Ovary (tissue), 10 donors: ENCODE measurements at places on chromosomes 4 and X.

GRCh38 chrX:69424161-69424560 lies 80.0 kb upstream of the NALF2 start:
- H3K4me3 ChIP-seq = no peak overlapping the region
- no peak for DNase-seq
- H3K36me3 ChIP-seq = no peaks in the 10 kb centered on the region

DNA sequence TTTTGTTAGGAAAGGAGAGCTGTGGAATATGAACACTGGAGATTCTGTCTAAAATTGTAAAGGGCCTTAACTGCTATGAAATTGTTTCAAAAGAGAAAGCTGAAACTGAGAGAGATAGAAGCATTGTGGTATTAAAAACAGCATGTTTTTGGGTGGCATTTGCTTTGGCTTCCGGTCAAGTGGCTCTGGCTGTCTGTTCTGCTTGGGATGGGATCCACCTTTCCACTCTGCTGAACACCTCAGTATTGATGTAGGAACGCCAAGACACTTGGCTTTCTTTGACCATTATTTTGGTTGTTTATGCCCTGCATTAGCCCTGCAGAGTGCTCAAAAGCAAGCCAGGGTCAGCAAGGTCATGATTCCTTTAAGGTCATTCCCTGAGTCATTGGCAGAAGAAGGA lies 199.7 kb downstream of the SLC4A4 start:
- no peak for DNase-seq
- H3K4me3 ChIP-seq = no peak overlapping the region
- no peaks in the 10 kb centered on the region for H3K36me3 ChIP-seq
- H3K27me3 ChIP-seq = no peaks in the 10 kb centered on the region
- no peaks in the 10 kb centered on the region for H3K4me1 ChIP-seq

DNA sequence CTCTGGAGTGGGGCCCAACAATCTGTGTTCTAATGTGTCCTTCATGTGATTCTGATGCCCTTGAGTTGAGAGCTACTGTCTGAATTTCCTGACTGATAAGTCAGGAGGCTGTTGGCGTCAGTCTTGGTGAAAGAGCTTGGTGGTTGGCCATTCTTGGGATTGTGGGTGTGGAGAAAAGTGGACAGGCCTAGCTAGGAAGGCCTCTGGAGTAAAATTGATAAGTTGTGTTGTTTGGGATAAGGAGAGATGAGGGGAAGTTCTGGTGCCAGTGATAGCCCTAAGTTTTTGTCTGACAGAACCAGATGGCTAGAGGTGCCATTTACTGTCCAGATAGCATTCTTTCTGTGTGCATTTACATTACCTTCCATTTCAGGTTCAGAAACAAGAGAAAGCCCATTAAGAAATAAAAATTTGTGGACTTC lies 11.7 kb downstream of the NSD2 start:
- H3K36me3 ChIP-seq = no peaks in the 10 kb centered on the region
- no peak overlapping the region for H3K4me3 ChIP-seq
- no peak overlapping the region for H3K27ac ChIP-seq

- no peak overlapping the region for H3K27ac ChIP-seq
- H3K27me3 ChIP-seq = no peaks in the 10 kb centered on the region
- H3K4me3 ChIP-seq = no peak overlapping the region
Observed at GRCh38 chr4:124803641-124804040, 91.1 kb upstream of the ANKRD50 start.

DNA sequence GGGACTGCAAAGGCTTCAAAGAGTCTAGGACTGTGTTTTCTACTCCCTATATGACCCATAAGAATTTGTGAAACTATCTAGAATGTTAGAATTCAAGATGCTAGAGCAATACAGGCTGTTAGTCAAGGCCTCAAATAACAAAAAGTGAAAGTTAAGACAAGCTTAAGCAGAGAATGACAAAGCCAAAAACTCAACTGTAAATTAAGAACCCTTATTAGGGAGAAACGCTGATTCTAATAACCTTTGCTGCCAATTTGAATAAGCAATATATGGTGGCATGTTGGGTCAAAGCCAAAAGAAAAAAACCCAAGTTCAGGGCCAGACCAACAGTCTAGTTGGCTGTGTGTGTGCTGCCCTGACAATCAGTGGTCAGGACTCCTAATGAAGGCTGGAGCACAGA lies 160.0 kb downstream of the INPP4B start:
- H3K27ac ChIP-seq = no peak overlapping the region
- no peaks in the 10 kb centered on the region for H3K27me3 ChIP-seq
- H3K4me3 ChIP-seq = no peak overlapping the region
- H3K4me1 ChIP-seq = no peaks in the 10 kb centered on the region
- DNase-seq = no peak

- DNase-seq = no peak
- H3K36me3 ChIP-seq = no peaks in the 10 kb centered on the region
- H3K27ac ChIP-seq = no peak overlapping the region
- H3K4me1 ChIP-seq = no peaks in the 10 kb centered on the region
- no peaks in the 10 kb centered on the region for H3K27me3 ChIP-seq
Observed at GRCh38 chrX:111375747-111376146, 36.2 kb downstream of the DCX start.

- no peak overlapping the region for H3K4me3 ChIP-seq
- no peaks in the 10 kb centered on the region for H3K4me1 ChIP-seq
- H3K27ac ChIP-seq = no peak overlapping the region
- H3K36me3 ChIP-seq = no peaks in the 10 kb centered on the region
- no peaks in the 10 kb centered on the region for H3K27me3 ChIP-seq
Observed at GRCh38 chrX:104343428-104344129, 88.8 kb upstream of the ESX1 start.

DNA sequence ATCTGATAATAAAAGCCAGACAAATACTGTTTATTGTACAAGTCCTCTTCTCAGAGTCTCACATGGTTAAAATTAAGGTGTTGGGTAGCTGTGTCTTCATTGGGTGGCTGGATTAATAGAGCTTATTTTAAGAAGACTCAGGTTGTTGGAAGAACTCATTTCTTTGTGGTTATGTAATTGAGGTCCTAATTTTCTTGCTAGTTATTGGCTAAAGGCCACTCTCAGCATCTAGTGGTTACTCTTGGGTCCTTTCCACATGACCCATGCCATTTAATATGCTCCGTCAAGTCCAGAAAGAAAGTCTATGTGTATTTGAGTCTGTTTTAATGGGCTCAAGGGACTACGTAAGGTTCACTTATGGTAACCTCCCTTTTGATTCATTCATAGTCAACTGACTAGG lies 1668.6 kb upstream of the AGA start:
- no peaks in the 10 kb centered on the region for H3K36me3 ChIP-seq
- no peak overlapping the region for H3K27ac ChIP-seq
- no peak for DNase-seq
- no peaks in the 10 kb centered on the region for H3K27me3 ChIP-seq

GRCh38 chr4:165175879-165176278 lies 31.5 kb upstream of the KLHL2 start:
- no peaks in the 10 kb centered on the region for H3K27me3 ChIP-seq
- no peak overlapping the region for H3K27ac ChIP-seq
- no peak for DNase-seq
- no peaks in the 10 kb centered on the region for H3K4me1 ChIP-seq
- no peaks in the 10 kb centered on the region for H3K36me3 ChIP-seq

- DNase-seq = no peak
- H3K4me1 ChIP-seq = peaks cover 1% of the 10 kb centered on the region
- H3K27me3 ChIP-seq = no peaks in the 10 kb centered on the region
- H3K36me3 ChIP-seq = no peaks in the 10 kb centered on the region
- no peak overlapping the region for H3K4me3 ChIP-seq
- H3K27ac ChIP-seq = no peak overlapping the region
Observed at GRCh38 chr4:159051245-159052071, 51.4 kb upstream of the RAPGEF2 start.

- no peaks in the 10 kb centered on the region for H3K4me1 ChIP-seq
- H3K27me3 ChIP-seq = no peaks in the 10 kb centered on the region
- no peak overlapping the region for H3K27ac ChIP-seq
Observed at GRCh38 chr4:88743696-88744095, 46.1 kb upstream of the NAP1L5 start.

DNA sequence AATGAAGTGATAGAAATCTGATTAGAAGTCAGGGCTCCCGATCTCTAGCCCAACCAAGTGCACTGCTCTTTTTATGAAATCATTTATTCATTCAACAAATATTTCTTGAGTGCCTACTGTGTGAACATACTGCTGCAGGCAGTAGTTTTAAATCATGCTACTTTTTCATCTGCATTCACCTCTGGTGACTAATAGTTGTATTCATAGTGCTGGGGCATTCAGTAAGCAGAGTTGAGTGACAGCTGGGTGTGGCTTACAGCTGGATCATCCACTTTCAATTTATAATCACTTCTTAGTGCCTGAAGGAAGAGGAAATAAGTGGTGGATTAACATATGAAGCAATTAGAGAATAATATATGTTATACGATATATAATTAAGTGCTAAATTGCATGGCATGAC lies 94.1 kb upstream of the HPRT1 start:
- no peaks in the 10 kb centered on the region for H3K36me3 ChIP-seq
- peaks cover 2% of the 10 kb centered on the region for H3K4me1 ChIP-seq
- no peak for DNase-seq
- no peak overlapping the region for H3K4me3 ChIP-seq
- no peak overlapping the region for H3K27ac ChIP-seq
- no peaks in the 10 kb centered on the region for H3K27me3 ChIP-seq

DNA sequence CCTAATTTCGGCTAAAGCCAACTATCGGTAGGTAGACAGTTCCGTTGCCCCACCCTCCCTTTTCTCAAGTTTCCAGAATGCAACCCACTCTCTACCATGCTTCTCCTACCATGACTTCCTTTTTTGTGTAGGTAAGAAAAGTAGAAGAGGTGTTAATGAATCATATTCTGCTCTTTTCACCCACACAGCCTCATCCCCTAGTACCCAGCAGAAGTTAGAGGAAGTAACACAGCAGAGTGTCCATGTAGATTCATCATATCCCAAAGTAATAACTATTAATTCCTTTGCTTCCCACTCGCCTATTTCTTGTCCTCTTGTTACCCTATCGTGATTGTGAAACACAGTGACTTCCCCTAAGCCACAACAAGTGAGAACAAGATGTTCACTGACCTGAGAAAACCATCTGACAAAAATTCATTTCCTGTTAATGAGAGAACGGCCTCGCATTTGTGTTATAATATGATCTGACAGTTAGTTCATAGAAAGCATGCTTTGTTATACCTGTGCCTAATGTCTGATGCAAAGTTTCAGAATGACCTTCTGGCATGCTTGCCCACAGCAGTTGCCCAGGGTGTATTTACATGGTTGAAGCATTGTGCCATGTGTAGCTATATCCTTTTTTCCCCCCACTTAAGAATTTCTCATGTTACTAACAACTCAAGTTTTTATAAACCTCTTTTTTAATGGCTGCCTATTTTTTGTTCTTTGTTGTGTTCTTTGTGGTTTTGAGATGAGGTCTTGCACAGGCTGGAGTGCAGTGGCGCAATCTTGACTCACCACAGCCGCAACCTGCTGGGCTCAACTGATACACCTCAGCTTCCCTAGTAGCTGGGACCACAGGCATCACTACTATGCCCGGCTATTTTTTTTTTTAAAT lies 185.6 kb downstream of the RAP1GDS1 start:
- no peak for DNase-seq
- no peaks in the 10 kb centered on the region for H3K27me3 ChIP-seq
- no peaks in the 10 kb centered on the region for H3K36me3 ChIP-seq
- no peak overlapping the region for H3K27ac ChIP-seq

- no peaks in the 10 kb centered on the region for H3K36me3 ChIP-seq
- no peak for DNase-seq
- no peak overlapping the region for H3K4me3 ChIP-seq
- no peaks in the 10 kb centered on the region for H3K27me3 ChIP-seq
Observed at GRCh38 chr4:54959651-54960116, 165.7 kb downstream of the KDR start.

DNA sequence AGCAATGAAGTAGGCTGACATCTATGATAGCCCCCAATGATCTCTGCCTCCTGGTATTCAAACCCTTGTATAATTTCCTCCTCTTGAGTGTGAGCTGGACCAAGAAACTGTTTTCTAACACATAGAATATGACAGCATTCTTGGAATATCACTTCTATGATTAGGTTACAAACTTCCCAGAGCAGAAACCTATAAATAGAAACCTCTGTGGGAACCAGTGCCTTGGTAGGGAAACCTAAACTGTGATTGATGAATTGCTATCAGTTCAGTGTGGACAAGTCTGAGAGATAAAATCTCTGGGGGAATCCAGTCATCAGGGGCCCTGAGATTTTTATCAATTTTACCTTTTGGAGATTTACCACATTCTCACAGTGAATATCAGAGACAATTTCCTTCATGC lies 756.5 kb upstream of the AGA start:
- no peak overlapping the region for H3K4me3 ChIP-seq
- H3K36me3 ChIP-seq = no peaks in the 10 kb centered on the region
- no peak overlapping the region for H3K27ac ChIP-seq
- no peaks in the 10 kb centered on the region for H3K4me1 ChIP-seq
- H3K27me3 ChIP-seq = no peaks in the 10 kb centered on the region

- H3K36me3 ChIP-seq = no peaks in the 10 kb centered on the region
- no peak overlapping the region for H3K4me3 ChIP-seq
- no peaks in the 10 kb centered on the region for H3K27me3 ChIP-seq
- no peak overlapping the region for H3K27ac ChIP-seq
Observed at GRCh38 chrX:109856974-109857373, 123.9 kb upstream of the ACSL4 start.

DNA sequence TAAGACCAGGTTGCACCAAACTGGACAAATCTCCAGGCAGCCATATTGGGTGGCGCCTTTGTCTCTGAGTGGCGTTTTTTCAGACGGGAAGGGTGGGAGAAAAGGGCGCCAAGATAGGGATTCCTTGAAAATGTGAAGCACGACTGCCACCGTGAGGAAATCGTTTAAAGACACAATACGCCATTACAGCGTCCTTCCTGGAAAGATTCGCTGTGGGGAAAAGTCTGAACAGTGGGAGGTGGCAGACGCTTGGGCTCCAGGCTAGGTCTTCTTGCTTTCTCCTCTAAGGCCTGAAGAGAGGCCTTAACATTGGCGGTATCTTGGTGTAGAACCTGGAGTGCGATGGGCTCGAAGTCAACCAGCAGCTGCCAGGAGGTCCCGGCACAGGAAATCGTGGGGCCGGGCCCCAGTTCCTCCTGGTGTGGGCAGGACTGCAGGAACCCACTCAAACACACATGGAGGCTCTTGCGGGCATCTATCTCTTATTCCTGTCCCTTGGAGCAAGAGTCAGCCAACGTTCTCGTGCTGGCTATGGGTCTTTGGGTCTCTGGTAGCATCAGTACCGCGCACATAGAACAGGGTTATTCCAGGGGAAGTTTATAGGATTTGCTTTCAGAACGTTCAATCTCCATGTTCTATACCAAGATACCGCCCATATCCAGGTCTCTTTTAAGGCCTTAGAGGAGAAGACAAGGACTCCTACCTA lies 208.8 kb downstream of the OR13H1 start:
- no peaks in the 10 kb centered on the region for H3K27me3 ChIP-seq
- peak overlapping the region; percentile 39 for H3K4me3 ChIP-seq
- H3K36me3 ChIP-seq = no peaks in the 10 kb centered on the region

DNA sequence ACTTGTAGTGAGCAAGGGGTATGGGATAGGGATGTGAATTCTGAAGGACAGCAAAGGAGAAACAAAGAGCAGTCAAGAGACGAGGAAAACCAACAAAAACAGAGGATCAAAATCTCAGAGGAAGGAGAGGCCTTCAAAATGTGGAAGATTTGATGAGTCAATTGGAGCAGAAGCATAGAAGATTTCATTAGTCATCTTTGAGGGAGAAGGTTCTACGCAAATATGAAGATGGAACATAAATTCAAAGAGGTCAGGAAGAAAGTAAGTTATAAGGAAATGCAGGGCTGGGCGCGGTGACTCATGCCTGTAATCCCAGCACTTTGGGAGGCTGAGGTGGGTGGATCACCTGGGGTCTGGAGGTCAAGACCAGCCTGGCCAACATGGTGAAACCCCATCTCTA lies 35.4 kb downstream of the MID2 start:
- no peak for DNase-seq
- H3K36me3 ChIP-seq = no peaks in the 10 kb centered on the region
